ENCODE measurements at places on chromosomes 4 and X.

- DNase-seq, result no peak
Observed at GRCh38 chrX:14051416-14051815, 21.7 kb upstream of the GEMIN8 start.

GRCh38 chr4:89410687-89411086 is 103.1 kb upstream of the GPRIN3 start:
- no peak for DNase-seq

DNA sequence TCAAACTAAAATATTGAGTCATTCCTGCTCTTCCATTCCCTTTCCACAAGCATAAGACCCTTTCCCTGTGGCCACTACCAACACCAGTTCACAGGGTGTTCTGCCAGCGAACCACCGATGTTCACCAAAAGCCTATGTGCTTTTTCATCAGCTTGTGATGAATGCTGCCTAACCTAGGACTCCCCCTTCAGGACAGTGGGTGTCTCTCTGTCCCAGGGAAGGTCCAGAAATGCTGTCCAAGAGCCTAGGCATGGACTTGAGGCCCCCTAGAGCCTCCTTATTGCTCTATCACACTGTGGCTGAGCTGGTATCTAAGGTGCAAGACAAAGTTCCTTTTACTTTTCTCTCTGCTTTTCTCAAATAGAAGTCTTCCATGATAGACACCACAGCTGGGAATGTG is 1015.6 kb downstream of the PCDH19 start:
- no peak for DNase-seq

- DNase-seq, result peak; percentile 14
Observed at GRCh38 chr4:57110640-57111511, 691 bp upstream of the IGFBP7 start.

- no peak for DNase-seq
Observed at GRCh38 chr4:173111031-173111430, 57.6 kb upstream of the GALNT7 start.

DNA sequence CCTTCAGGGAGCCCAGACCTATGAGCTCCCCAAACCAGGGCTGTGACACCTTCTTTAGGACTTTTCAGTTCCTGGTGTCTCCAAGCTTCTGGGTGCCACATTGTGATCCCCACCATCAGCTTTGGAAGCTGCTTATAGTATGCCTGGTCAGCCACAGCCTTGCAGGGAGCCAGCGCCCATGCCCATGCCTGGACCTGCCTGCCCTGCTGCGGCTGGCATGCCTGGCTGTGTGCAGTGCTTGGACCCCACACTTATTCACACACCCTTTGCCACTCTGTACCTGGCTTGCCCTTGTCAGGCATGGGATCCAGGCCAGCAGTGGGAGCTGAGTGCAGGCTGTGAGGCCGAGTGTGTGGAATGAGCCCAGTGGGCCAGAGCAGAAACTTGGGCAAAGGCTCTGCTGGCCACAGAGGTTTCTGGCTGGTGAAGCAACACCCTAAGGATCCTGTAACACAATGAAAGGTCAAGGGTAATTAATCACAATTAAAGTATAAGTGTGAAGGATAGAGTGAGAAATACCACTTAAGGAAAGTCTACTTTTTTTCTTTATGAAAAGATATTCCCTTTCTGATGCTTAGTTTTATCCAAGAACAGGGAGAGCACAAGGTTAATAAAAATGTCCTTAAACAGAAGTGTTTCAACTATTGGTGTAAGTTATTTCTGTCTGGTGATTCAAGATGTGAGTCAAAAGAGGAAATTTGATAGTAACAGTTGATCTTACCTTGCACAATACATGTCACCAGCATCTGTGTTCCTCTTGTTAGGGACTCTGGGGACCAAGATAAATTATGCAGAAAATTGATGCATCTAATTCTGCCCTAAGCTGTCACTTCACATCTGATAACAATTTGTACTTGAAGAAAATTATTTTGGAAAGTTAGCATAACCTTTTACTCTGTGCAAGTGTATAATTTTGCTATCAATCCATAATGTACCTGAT is 161.8 kb downstream of the FAM47A start:
- DNase-seq, result no peak

DNA sequence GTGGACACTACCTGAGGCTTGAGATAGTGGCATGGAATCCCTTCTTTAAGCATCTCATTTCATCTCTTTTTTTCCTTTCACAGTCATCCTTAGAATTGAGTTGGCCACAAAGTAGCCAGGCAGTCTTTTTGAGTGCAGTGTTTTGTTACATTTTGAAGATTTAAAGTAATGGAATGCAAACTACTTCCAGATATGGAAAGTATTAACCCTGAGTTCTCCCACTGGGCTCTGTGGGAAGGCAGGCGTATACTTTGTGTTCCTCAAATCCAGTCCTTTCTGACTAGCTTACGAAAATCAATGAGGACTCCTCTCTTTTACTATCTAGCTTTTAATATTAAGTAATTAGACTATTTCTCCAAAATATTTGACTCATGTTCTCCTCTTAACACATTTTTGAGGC is 29.9 kb downstream of the PCDH10 start:
- DNase-seq, result no peak

- no peak for DNase-seq
Observed at GRCh38 chr4:132097041-132097440, 1052.1 kb upstream of the PCDH10 start.

DNA sequence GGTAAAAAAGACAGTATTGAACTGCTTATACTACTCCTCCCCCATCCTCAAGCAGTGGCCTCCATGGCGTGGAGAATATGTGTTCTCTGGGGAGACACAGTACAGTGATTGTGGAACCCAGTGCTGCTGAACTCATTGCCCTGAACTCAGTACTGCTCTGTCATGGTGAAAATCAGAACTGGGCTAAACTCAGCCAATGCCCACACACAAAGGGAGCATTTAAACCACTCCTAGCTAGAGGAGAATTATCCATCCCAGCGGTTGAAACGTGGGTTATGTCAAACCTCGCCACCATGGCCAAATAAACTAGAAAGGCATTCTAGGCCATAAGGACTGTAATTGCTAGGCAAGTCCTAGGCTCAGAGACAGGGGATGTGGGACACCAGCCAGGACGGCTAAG is 131.8 kb downstream of the SPOCK3 start:
- DNase-seq, result no peak

All from CD4-positive, alpha-beta T cell treated with Interferon gamma for 1 hour (primary cell).